Suppressor macrophage treated with lipopolysaccharide for 4 hours (primary cell): ENCODE measurements at places on chromosomes 1 and 21.
A peak's percentile ranks its signal among the peaks of the same experiment; 100 is the strongest.

DNA sequence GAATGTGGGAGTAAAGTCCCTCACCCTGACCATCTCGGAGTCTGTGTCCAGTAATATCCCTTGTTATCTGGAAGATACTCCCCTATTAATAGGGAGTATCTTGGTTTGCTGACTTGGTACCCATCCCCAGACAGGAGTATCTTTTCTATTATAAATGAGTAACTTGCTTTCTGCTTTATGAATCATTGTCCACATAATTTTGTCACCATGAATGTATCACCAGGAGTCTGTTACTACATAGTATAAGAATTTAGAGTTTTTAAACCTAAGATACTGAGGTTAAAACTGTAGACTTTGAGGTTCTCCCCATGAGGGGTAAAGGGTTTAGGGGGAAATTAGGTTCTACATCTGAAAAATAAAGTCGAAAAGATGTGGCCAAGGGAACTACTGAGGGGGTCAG, 175.6 kb downstream of the FCRL5 start:
- DNase-seq, result no peak

DNA sequence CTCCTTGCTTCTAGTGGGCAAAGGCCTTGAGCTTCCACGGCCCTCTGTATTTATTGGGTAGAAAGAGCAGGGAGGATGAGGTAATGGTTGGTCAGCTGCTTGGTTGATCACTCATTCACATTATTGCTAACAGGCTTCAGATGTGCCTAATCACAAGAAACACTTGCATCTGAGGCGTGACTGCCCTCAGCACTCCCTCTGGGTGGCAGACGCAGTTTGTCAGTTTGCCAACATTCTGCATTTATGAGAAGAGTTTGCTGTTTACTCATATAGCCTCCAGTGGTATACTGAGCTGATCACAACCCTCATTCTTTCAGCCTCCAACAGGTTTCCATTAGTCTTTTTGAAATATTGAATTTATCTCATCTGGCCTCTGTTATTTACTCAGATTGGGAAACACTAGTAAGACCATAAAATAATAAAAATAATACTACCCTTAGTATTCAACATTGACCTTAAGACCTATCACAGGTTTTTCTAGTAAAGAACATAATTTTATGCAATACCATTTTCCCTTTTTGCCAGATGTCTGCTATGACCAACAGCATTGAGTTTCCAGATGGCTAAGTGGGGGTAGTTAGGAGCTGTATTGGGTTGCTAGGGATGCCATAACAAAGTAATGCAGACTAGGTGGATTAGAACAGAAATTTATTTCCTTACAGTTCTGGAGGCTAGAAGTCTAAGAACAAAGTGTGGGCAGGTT, 53.3 kb downstream of the PTGFR start:
- no peak for DNase-seq

GRCh38 chr1:47732489-47732888, 264.7 kb downstream of the TRABD2B start:
- DNase-seq, result no peak

GRCh38 chr1:18429654-18430053, 51.1 kb upstream of the KLHDC7A start:
- no peak for DNase-seq

DNA sequence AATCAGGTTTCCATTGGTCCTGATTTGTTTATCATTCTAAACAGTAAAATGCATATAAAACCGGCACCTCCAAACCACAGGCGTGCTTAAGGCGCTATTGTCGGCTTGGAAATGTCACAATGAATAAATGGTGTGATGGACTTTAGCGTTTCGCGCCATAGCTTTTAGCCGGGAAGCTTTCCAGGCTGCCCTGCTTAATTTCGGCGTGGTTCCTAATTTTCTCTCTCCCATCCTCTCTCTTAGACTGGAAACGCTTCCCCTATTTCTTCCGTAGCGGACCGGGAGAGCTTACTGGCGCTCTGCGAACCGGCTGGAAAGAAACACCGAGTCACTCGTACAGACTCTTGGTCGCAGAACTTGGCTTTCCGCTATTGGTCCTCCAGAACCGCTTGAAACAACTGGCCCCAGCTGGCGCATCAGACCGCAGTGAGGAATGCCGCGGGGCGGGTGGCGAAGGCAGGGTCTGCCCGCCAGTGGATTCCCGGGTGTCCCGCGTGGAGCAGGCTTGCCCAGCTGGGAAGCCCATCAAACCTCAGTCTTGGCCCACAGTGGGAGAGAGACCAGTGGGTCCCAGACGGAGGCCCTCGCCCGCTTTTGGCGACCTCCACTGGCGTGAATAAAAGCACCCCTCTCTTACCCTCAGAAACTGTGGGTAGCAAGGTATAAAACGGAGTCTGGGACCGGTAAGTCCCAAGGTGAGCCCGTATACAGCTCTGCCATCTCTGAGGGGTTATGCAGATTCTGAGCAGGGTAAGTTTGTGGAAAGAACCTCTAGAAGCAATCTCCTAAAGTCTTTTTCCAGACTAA, 4.0 kb upstream of the LHX8 start:
- no peak for DNase-seq

GRCh38 chr1:180265871-180266270, 35.8 kb downstream of the LHX4 start:
- no peak for DNase-seq

DNA sequence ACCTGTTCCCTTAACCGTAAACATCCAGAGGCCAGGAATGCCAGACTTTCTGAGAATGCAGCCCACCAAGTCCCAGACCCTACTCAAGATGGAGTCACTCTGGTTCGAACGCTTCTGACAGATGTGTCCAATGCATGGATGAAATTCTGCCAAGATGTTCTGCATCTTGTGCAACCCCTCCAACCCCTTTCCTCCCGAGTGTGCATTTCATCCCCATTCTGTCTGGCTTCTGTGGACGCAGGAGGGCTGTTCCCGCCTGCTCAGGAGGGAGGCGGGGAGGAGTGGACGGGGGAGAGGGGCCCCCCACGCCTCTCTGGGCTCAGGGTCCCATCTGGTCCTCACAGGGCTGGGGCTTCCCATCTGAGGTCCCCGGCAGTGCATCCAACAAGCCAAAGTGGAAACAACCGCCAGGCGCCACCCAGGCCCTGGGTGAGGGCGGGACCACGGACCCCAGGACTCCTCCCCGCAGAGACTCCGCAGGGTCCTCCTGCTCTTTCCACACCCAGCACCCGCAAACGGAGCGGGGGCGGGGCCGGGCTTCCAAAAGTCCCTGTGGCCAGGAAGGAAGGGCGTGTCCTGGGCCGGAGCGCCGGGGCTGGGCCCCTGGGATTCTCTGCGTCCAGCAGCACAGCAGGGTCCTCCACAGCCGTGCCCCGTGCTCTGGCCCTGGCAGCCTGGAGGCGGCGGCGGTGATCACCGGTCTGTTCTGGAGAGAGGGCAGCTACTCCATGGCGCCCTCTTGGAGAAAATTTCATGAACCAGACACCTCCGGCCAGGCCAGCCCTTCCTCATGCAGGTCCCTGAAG, 27.8 kb upstream of the SUMO3 start:
- peak; percentile 77 for DNase-seq

DNA sequence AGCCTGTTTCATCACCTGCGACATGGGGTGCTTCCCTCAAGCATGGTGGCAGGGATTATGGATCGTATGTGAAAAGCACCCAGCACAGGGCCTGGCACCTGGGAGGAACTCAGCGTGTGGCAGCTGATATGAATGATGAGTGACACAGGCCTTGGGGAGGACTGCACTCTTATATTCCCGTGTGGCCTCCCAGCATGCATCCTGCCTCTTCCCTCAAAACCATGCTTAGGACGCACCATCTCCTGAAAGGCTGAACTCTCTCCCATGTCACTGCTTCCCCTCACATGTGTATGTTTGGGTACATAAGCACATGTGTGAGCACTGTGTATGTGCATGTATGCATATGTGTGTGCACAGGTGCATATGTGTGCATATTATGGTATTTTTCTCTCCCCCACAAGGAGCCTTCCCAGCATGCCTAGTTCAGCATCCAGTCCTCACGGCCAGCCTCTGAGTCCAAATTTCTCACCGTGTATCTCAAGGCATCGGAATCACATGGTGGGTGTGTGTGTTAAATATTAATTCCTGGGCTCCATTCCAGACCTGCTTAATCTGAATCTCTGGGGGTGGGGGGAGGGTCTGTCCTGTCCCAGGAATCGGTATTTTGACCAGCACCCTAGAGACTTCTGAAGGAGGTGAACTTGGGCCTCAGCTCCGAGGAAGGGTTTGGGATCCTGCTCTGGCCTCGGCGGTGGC, 12.8 kb downstream of the MYOM3 start:
- no peak for DNase-seq

DNA sequence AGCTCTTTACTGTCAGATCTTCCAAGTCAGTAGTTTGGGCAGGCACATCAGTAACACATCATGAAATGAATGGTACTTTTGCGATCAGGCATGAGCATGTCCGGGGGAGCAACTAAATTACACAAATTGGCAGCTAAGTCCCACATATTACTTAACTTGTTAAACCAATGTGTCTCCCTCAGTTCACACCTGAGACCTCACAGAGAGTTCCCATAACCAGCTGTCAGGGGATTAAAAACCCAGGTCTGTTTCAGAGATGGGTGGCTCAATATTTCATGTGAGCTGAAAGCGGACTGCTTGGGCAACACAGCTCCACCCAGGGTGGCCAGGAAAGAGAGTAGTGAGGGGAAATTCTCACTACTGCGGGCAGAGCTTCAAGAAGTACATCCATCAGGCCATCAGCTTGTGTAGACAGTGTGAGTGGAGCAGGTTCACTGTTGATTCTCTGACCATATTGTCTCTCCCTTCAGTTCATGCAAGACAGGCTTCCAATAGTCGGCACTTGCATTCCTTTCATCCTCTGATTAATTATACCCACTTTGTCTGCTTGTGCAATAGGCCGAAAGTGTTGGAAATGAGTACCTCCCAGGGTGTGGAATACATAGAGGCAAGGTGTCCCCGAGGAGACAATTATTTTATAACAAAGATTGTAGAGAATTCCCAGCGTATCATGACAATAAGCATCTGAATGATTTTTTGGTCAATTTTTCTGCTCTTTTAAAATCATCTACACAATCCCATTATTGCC, 139.9 kb downstream of the PTGER3 start:
- no peak for DNase-seq

GRCh38 chr1:35660581-35661473, 19.5 kb upstream of the PSMB2 start:
- no peak for DNase-seq

- no peak for DNase-seq
Measured at GRCh38 chr1:188269956-188270355, 1441.2 kb downstream of the PLA2G4A start.

GRCh38 chr1:221729771-221730330, 12.0 kb downstream of the DUSP10 start:
- no peak for DNase-seq

GRCh38 chr1:36384542-36385409, 948 bp downstream of the STK40 start:
- peak; percentile 32 for DNase-seq

DNA sequence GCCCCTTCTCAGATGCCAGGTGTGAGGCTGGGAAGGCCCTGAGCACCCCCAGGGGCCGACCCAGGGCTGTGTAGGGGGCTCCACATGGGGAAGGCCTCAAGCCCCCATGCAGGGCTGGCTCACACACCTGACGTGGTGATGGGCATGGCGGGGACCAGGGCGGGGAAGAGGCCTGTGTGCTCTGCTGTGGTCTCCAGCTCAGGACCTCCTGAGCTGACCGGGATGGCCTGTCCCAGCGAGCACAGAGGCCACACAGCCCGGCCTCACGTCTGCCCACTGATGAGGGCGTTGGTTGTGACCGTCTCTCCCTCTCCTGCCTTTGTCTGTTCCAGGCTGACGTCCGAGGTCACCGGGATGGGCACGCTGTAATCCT, 40.2 kb upstream of the COL6A1 start:
- DNase-seq, result no peak

DNA sequence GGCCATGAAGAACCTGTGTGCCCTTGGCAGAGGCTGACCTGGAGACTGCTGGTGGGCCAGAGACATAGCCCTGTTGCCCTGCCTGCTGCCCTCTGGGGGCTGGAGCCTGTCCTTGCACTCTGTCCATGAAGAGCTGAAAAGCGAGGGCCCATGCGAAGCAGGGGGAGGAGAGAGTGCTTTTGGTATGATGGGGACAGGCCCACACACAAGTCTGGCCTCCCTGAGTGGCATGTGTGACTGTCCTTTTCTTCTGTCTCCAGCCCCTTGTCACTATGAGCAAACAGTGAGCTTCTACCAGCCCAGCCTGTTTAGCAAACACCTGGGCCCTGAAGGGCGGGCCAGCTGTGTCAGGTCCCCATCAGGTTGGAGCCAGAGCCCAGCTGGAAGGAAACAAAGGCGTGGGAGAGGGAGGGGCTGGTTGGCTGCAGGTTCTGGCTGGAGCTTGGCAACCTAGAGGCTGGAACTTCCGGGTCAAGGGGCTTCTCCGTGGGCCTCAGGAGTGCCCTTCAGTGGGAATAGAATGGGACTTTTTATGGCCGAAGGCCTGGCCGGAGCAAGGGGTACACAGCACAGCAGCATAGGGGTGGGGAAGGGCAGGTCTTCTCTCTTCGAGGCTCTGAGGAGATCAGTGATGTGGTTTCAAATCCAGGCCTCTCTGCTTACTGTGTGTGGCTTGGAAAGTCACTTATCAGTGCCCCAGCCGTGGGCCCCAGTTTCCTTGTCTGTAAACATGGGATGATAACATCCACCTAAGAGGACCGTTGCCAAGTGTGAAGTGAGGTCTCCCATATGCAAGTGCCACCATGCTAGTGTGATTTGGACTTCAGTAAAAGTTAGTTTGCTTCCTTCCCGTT, 14.3 kb downstream of the QSOX1 start:
- DNase-seq, result peak; percentile 25

- no peak for DNase-seq
Measured at GRCh38 chr1:47971385-47972160, 25.6 kb downstream of the TRABD2B start.

DNA sequence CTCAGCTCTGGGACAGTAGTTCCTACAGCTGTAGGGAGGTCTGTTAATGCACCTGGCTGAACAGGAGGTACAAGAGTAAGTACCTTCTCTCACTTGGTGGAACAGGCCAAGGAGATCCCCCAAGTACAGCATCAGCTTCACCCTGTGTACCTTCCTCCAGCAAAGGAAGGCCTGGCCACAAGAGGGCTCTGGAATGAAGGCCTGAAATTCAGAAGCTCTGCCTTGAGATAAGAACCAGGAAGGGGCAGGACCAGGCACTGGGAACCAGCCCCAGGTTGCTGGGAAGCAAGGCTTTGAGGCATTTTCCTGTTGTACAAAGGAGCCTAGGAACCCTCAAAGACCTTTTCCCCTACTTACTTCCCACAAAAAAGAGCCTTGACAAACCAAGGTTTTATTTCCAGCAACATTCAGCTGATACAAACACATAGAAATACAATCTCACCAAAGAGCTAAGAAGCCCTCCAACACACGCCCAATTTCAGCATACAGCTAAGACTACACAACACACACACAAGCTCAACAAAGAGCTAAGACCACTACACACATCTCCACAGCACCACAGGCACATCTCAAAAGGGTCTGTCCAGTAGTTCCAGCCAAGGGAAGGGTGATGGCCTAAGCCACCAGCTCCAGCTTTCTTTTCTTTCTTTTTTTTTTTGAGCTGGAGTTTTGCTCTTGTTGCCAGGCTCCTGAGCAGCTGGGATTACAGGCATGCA, 23.5 kb downstream of the F11R start:
- peak; percentile 73 for DNase-seq

DNA sequence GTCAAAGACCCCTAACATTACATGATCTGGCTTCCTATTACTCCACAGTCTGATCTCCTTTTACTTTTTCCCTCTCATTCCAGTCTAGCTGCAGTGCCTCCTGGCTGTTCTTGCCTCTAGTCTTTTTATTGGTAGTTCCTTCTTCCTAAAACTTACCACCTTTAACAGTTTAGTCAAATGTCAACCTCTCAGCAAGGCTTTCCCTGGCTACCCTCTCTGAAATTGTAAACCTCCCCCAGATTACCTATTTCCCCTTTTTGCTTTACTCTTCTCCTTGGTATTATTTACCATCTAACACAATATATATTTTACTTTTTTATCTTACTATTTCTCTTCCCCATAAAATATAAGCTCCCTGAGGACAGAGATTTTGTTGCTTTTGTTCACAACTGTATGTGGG, 129.6 kb downstream of the CLEC20A start:
- DNase-seq, result no peak
